Body of pancreas (tissue), 4 donors: ENCODE measurements at places on chromosomes 16 and 17.

DNA sequence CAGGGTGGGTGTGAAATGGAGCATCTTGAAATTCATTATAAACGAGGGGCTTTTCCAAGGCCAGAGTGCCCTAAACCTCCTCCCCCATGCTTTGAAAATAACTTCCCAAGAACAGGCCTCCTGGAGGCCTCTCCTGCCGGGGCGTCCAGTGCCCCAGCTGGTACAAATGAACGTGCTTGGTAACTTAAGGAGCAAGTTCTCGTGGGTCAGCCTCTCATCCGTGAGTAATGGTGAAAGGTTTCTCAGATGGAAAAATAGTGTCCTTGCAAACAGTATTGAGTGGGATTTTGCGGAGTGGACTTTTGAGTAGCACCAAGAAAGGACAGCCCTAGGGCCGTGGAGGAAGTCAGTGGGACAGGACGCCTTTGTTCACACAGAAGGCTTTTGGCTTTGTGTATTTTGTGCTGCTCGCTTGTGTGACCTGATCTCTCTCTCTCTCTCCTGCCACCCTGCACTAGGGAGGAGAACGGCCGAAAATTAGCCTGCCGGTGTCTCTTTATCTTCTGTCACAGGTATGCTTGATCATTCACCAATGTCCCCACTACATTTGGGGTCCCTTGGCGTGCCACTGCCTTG lies 34.6 kb downstream of the CLEC16A start:
- DNase-seq = no peak

DNA sequence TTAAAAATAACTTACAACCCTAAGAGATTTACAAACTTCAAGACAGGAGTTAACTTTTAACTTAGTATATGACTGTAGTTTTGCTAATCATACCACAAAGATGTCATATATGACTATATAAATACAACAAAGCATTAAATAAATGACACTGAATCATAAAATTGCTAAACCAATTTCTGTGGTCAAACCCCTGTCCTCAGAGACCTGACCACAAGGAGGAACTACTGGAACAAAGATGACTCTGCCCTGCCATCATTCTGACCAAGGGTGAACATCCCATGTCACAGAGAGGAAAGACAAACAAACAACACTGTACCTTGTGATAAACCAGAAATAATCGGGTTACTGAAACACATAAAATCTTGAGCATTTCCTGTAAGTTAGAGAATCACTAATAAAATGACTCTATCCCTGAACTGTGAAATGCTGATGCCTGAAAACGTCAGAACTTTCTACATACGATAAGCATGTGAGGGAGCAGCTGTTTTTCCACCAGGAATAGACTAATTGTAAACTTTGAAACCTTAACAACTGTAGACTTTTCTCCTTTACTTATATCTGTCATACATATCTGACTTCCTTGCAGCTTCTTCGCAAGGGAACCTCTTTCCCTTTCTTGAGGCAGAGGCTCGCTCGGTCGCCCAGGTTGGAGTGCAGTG lies 47.9 kb downstream of the WDR59 start:
- DNase-seq = peak; percentile 28

DNA sequence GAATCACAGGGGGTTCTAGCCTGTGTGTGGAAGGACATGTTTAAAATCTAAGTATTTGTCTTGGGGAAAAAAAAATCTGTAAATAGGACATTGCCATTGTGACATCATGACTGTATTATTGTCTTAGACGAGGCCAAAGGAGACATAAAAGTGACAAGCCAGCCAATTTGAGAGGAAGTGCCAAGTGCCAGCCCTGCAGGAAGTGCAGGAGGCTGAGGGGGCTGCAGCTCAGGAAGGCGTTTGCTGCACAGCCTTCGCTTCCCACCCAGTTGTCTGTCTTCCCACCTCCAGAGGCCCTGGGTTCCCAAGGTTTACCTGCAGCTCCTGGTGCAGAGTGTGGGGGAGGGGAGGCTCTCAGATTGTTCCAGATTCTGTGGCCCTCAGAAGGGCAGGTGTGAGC lies 1.3 kb downstream of the ADCY7 start:
- no peak for DNase-seq

GRCh38 chr17:7515911-7516610 lies 31.9 kb downstream of the POLR2A start:
- DNase-seq = no peak

GRCh38 chr16:24853169-24853824 lies 7.5 kb downstream of the SLC5A11 start:
- no peak for DNase-seq
